Umbilical cord (tissue), 2 donors: ENCODE measurements at places on chromosomes 1 and 21. TPM values are rescaled to one million over a fixed set of nuclear protein-coding genes. Genes with fewer than 3 reads are reported as not detected.

GRCh38 chr1:9128520-9129265 lies at the start of gene GPR157:
Gene GPR157 (minus strand): TSS chr1:9129102. CDS start chr1:9129027, 75 bp downstream.
- no peak for DNase-seq

- DNase-seq, result peak; percentile 52
Observed at GRCh38 chr1:228120351-228120750, 11.3 kb upstream of the MRPL55 start.

DNA sequence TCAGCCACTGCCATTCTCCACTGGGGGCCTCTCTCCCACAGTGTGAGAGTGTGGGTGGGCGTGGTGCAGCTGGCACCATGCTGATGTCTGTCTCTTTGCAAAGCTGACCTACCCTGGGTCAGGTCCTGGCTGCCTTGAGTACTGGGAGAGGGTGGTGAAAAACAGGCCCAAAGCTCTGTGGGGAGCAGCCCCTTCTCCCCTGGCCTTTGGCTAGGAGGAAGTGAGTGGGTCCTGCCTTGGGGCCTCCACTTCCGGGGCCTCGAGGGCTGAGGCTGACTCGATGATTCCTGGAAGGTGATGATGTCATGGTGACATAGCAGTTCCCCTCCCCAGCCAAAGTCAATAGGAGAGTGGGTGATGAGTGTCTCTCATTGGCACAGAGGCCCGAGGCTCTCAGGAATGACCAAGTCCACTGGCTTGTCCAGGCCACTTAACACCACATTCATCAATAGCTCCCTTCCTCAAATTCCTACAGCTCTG lies 53.0 kb downstream of the IER5 start:
- no peak for DNase-seq

DNA sequence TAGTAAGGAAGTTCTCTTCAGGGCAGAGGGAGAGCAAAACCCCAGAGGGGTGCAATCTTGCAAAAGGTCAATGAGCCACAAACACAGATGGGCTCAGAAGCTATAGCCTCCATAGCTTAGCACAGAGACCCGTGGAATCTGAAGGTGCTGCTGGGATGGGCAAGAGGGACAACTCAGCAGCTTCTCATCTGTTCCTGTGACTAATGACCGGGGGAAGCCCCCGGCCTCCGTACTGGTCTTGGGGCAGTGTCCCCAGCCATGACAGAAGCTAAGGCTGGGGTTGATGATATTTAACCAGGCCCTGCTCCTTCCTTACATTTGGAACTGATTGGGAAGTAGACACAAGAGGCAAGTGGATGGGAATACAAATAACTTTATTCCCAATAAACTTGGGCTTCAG lies 19.1 kb downstream of the EXOC8 start:
- DNase-seq, result no peak

DNA sequence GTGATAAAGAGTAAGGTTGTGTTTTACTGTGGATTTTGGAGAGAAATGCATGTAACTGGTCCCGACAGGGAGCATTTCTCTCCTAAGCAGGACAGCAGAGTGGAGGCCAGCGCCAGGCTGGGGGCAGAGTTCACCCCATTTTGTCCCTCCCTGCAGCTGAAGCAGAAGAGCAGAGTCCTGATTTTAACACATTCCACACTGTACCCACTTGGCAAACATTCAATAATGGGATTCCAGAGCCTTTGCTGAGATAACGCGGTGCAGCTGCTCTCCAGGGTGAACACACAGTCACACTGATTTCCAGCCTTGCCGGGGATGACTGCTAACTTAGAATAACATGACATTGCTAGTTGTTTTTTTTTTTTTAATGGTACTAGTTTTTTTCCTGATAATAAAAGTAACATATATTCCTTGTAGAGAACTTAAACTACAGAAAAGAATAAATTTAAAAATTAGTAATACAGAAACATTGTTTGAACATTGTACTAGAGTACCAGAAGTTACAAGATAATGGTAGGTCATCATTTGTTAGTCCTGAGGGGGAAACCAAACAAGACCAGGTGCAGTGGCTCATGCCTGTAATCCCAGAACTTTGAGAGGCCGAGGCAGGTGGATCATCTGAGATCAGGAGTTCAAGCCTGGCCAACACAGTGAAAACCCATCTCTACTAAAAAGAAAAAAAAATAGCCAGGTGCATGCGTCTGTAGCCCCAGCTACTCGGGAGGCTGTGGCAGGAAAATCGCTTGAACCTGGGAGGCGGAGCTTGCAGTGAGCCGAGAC lies 77.2 kb downstream of the SCCPDH start:
- DNase-seq, result peak; percentile 27

DNA sequence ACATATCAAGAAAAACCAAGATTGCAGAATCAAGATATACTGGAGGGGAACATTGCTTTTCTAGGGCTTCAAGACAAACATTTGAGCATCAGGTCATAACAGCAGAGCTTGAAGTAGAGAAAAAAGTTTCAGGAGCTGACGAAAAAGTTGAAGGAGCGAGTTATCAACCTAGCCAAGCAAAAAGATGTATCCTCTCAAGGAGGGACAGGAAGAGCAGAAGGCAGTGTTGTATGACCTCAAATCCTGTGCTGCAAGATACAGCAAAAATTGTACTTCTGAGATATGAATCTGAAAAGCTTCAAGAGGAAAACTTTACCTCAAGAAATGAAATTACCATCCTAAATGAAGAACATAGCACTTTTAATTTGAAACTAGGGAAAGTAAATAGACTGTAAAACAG lies 153.1 kb downstream of the AK5 start:
- no peak for DNase-seq

- DNase-seq, result no peak
Observed at GRCh38 chr1:230117694-230118093, 50.7 kb downstream of the GALNT2 start.

DNA sequence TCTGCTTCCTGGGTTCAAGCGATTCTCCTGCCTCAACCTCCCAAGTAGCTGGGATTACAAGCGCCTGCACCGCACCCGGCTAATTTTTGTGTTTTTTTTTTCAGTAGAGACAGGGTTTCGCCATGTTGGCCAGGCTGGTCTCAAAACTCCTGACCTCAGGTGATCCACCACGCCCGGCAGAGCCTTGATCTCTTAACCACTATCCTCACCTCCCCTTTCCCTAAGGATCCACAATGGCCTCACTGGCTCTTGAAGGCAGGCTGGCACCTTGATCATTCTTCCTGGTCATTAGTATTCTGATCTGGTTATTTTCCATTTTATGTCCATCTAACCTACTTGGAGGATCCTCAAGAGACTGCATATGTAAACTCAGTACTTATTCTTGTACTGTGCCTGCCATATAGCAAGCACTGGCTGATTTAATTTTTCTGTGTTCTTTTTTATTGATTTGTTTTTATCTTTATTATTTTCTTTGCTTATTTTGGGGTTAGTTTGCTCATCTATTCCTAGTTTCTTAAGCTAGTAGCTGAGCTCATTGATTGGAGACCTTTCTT lies 6.3 kb downstream of the RCC1 start:
- no peak for DNase-seq

- DNase-seq, result no peak
Observed at GRCh38 chr1:44620072-44620471, 54.2 kb downstream of the TMEM53 start.

DNA sequence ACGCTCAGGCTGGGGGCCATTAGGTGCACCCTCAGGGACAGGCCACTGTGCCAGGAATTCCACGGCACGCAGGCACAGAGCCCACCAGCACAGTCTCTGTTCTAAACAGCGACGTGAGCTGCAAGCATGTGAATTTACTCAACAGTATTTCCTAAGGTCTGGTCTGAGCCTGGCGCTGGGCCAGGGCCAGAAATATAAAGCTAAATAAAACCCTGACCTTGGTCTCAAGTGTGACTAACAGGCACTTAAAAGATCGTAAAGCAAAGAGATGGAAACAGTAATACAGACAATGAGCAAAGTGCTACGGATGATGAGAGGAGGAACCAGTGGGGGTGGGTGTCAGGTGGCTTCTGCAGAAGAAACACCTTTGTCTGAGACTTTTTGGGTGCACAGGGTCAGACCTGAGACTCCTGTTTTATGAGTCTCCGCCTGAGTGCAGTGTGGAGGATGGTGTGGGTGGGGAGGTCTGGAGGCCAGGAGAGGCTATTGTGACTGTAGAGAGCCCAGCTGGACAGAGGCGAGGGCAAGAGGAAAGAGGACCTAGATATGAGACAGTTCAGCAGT lies 53.4 kb upstream of the EDN2 start:
- DNase-seq, result peak; percentile 80

DNA sequence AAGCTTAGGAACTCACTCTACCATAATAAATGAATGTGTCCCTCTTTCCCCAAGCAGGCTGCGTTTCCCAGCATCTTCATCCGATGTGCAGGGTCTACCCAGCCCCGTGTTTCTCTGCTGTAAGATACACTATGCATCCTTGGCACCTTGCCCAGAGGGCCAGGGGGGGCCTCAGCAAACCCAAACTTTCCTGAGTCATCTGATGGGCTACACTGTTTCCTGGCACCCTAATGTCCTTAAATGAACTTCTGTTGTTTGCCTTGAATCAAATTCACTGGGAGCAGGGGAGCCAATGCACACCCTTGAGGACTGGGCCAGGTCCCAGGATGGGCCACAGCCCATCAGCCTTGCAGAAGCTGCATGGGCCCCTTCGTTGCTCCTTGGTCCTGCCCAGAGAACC lies 145.5 kb downstream of the IGSF21 start:
- no peak for DNase-seq

GRCh38 chr1:161017756-161018630 lies 3.0 kb downstream of the F11R start:
- DNase-seq, result no peak

- DNase-seq, result peak; percentile 22
Observed at GRCh38 chr21:17610911-17611310, 1.8 kb downstream of the BTG3 start.

Gene FLG2
- total RNA-seq, result 2.4 TPM

Gene NIT1
- total RNA-seq, result 30.6 TPM

Gene FAM72C
- 6.0 TPM for total RNA-seq

Gene KIF26B
- 43.1 TPM for total RNA-seq

Gene PRAMEF6
- total RNA-seq, result not detected

Gene SASS6
- 1.7 TPM for total RNA-seq
